Hippocampal formation (tissue), 2 donors: ENCODE measurements at places on chromosomes 6 and 20.

GRCh38 chr20:57856658-57857057 is 146.8 kb upstream of the PMEPA1 start:
- DNase-seq: no peak

DNA sequence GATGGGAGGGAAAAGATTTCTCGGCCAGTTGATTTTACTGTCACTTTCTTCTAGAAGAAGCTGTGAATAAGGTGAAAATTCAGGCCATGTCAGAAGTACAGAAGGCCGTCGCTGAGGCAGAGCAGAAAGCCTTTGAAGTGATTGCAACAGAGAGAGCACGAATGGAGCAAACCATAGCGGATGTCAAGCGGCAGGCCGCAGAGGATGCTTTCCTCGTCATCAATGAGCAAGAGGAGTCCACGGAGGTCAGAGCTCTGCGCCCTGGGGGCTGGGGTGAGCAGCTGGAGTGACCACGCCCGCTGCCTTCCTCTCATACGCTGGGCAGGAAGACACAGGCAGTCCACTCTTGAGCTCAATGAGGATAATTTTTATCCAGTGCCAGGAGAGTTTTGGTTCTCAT is 21.8 kb upstream of the C20orf144 start:
- no peak for DNase-seq

DNA sequence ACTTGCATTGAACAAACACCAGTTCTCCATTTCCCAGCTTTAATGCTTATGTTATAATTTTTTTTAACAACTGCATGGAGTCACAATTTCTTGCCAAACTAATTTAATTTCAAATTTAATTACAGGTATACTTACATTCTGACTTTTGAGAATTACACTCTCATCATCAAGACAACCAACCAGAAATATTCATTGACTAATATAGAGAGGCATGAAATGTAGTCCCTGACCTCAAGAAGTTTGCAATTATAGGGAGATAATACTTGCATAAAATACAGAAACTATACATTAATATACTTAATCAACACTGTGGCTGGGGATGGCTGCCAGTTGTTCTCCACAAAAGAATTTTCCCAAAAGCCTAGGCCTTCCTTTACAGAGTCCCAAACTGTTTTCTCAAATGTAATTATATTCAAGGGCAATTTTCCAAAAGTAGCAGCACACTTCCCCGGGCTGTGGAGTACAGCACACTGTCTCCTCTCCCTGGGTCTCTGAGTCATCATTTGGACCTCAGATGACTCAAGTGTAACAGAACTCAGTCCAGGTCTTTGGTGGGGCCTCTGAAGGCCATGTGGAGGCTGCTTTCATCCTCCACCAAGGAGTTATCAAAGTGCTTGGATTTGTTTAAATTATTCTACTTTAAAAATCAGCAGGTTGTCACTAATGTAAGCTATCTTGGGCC is 114.1 kb downstream of the KIF16B start:
- DNase-seq: peak; percentile 16

DNA sequence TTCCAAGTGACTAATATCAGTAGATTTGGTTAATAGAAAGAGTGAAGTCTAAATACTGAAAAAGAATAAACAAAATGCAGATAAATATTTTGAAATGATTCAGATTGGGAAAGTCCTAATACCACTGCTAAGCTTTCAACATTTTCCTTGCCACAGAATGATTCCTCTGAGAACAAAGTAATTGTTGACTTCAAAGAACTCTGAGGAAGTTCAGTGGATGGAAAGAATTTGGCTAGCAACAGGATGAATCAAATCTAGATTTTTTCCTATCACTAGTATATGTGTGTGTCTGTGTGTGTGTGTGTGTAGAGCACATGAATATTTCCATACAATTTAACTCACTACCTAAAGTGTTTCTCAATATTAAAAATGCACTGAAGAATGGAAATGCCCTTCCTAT is 107.9 kb upstream of the PREP start:
- no peak for DNase-seq

DNA sequence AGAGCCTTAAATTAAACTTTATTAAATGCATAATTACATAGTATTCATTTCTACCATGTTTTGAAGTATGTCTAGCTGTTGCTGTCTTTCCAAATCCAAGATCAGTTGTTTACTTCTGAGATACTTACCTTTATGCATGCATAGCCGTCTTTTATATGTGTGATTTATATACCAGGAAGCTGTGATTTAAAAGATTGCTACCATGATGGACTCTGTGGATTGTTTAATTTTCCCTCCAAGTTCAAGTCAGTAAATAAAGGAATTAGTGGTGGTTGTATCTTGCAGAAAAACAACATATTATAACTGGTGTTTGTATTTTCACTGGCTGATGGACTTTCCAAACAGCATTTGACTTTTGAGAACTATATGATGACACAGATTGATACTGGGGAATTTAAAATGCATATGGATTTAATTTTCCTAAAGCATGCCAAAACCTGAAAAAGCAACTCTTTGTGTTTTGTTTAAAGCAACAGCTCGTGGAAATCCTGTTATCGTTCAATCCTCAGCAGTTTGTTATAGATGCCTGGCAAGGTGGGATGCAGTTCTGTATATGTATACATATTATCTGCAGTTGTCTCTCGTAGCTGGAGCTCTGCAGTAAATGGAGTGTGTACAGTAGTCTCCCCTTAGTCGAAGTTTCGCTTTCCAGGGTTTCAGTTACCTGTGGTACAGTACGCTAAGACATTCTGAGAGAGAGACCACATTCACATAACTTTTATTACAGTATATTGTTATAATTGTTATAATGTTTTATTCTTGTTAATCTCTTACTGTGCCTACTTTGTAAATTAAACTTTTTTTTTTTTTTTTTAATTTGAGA is 77.1 kb downstream of the CBFA2T2 start:
- no peak for DNase-seq

DNA sequence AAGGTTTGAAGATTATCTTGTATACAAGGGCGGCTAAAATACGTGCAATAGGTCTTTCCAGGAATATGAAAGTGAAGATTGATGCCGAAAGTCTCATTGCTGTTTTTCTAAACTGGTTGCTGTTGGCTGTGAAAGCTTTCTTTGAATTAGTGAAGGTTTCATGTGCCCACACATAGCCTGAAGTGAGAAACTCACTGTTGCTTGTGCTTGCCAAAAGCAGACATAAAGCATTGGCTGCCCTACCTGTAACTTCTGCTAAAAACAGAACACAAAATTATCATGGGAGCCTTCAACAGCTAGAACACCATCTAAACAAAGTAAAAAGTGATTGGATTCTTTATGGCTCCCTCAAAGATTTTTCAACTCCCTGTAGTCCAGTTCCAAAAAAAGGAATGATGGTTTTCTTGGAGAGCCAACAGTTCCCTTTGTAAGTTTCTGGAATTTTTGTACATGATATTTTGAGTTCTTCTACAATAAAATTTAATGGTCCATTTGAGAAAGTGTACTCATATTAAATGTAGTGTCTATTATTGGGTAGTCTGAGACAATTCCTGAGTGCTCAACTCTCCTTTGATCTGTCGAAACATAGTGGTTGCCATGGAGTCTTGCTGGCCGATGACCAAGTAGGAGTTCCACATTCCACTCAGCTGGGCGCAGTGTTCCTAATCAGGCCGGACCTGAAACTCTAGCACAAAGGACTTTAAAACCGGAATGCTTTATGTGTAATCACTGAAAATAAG is 68.5 kb downstream of the PLEKHG1 start:
- DNase-seq: peak; percentile 7

GRCh38 chr20:1341561-1342265 is 12.8 kb upstream of the SDCBP2 start:
- DNase-seq: no peak

- no peak for DNase-seq
Measured at GRCh38 chr6:43180985-43181384, 1.0 kb upstream of the CUL9 start.

DNA sequence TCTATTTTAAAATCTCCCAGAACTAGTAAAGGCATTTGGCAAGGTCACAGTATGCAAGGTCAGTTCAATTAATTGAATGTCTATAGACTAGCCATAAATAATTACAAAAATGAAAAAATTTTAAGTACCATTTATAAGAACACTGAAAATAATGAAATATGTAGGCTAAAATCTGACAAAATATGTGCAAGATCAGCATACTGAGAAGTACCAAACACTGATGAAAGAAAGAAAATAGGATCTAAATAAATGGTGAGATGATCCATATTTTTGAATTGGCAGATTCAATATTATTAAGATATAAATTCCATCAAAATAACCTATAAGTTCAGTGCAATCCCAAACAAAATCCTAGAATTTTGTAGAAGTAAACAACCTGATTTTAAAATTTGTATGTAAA is 28.0 kb upstream of the NELFCD start:
- no peak for DNase-seq

- no peak for DNase-seq
Measured at GRCh38 chr6:155967322-155967721, 511.7 kb upstream of the NOX3 start.

DNA sequence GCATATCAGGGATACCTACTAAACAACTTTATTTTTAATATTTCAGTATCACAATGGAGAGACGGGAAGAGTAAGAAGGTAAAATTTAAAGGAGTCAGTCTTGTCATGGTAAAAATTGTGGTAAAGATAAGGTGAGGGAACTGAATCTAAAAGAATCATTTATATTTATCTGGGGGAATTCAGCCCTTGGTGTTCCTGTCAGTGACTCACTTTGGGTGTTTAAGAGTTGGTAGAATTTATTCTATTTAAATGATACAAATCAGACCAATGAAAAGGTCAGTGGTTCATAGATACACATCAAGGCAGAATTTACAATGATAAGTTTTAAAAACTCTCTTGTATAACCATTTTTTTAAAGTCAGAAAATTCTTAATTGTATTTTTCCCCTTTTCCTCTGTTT is 164.4 kb downstream of the CDKAL1 start:
- DNase-seq: no peak

DNA sequence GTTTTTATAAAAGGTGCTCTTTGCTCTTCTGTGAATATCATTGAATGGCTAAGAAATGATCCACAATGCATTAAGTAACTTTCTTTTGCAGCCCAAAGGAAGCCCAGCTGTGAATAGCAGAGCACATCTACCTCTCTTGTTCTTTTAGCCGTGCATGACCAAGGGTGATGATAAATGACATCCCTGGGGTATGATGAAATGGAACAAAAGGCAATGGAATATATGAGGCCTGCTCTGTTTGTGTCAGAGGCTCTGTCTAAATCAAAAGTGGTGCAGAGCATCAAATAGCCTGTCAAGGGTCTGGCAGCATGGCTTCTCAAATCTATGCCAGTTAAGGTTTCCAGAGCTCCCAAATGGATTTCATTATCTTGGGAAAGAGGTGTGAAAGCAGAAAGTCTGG is 362.6 kb upstream of the RNF217 start:
- DNase-seq: no peak

GRCh38 chr6:166145751-166146150 is 21.9 kb downstream of the TBXT start:
- no peak for DNase-seq

DNA sequence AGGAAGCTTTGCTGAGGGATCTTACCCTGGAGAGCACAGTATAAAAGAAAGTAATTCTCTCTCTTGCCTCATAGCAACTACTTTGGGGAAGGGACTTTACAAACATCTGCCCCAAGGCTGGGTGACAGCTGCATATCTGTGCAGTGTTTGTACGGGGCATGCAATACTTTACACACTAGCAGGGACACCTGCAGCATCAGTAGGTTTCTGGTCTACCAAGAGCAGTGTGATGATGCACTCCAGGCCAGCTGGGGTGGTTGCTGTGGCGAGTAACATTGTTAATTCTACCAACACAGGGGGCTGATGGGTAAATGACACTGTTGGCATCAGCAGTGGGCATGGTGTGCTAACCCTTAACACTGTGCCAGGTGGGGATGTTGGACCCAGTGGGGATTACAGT is 48.0 kb downstream of the ADTRP start:
- DNase-seq: no peak

- DNase-seq: no peak
Measured at GRCh38 chr20:1848373-1848772, 46.8 kb upstream of the SIRPA start.

GRCh38 chr6:1364791-1365190 is 24.6 kb upstream of the FOXF2 start:
- DNase-seq: no peak

- DNase-seq: no peak
Measured at GRCh38 chr6:37134036-37134395, 35.9 kb upstream of the PIM1 start.

DNA sequence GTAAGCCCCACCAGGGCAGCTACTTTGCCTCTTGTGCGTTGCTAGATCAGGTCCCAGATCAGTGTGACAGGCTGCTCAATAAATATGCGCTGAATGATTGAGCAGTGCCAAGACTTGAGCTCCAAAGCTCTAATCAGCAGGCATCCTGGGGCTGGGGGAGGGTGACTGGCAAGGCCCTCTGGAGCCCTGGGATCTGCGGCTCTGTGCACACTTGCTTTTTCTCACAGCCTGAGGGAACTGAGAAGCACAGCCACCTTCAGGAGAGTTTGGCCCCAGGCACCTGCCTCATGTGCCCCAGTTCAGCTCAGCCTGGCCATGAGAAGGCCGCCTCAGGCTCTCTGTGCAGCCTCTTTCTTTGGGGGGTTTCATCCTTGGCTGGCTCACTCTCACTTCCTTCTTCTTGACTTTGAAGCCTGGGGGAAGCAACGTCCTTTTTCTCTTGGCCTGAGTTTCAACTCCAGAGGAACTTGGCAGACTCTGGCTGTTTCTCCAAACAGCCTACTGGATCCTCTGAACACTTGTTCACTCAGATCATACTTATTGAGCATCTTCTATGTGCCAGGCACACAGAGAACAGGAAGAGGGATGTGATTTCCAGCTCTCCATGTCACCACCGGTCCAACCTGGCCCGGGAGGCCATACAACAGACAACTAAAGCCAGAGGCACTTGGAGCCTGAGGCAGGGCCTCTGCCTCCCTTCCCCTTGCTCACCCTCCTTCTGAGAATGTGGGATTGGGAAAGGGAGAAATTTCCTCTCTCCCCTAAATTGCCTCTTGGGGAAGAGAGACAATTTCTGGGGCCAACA is 114.0 kb downstream of the VEGFA start:
- peak; percentile 10 for DNase-seq

GRCh38 chr6:108169464-108170331 is 3.9 kb downstream of the NR2E1 start:
- DNase-seq: no peak

DNA sequence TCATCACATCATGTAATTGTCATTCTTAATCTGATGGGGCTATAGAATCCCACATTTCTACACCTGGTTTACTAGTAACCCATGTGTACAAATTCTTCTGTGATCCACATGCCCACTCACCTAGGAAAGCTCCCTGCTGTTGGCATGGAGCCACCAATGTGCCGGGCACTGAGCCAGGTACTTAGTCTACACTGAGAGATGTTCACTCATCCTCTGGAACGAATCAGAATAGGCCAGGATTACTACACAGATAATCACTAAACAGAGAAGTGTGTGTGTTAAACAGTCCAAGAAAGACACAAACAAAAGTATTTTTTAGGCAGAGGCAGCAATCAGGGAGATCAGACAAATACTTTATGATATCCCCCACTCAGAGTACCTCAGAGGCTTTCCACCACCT is 193.2 kb upstream of the VGLL2 start:
- DNase-seq: no peak

DNA sequence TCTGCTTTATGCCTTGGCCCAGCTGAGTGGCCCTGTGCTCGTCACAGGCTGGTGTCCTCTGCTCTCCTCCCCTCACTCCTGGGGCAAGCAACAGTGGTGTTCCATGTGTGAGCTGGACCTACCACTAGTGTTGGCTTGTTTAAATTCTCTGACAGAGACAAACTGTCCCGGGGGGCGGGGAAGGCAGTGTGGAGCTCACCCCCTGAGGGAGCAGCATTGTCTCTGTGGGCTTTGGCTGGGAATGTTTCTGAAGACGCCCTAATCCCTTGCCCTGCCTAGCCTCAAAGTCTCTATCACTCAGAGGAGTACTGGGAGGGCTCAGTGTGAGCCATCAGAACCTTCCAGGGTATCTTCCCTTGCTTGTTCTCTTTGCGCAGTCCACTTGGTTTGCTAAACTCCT is 5.2 kb upstream of the VEGFA start:
- no peak for DNase-seq
